Fibroblast of skin of left biceps (primary cell): ENCODE measurements at places on chromosomes 16 and 17.

DNA sequence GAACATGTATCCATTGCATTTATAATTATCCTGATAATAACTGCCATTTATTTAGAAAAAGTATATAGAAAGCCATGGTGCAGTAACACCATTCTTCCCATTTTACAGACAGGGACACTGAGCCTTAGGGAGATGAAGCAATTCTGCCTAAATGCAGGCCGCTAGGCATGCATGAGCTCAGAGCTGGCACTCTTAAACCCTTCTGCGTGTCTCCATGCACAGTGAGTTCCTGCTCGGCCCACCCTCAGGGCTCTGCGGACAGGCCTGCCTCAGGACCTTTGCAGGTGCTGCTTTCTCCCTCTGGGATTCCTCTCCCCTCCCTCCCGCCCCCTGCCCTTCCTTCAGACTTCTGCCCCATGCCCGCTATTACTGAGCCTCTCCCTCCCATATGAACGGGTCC lies 54.3 kb upstream of the WSB1 start:
- no peak for DNase-seq

- no peak for DNase-seq
Observed at GRCh38 chr17:32803544-32803943, 73.4 kb downstream of the MYO1D start.

DNA sequence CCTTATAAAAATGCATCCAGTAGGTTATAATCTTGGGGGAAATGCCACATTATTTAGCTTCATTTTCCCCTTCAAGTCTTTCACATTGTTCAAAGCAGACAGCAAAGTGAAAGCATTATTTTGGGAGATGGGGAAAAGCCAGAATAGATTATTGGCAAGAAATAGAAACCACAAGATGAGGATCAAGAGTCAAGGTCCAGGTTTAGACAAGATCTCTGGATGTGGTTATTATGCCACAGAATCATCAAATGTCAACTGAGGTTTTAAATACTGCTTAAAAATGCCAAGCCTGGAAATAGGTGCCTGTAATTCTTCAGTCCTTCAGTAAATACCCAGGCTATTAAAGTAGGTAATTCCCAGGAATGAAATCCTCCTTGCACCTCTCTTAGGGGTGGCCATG lies 65.1 kb upstream of the ALOX12 start:
- DNase-seq: no peak

GRCh38 chr17:39210093-39210434 lies 10.0 kb downstream of the RPL19 start:
- DNase-seq: no peak

DNA sequence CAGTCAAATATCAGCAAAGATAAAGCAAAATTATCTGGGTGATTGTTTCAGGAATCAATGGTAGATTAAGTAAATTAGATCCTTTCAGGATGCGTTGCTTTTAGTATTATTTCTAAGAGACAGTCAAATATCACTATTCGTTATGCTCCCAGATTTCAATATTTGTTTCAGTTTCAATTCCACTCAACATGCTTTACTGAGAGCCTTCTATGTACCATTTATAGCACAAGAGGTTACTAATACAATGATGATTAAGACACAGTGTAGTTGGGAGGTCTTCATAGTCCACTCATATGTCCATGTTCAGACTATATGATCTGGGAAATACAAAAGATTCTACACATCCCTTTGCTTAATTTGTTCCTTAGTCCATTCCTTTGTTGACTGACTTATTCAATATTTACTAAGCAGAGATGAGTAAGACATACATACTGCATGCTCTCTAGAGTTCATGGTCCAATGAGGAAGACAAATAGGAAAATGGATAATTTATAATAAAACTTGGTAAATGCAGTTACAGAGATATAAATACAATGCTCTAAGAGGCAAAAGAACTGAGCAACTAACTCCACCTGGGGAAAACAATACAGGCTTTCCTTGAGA lies 88.2 kb upstream of the NOG start:
- DNase-seq: no peak

- no peak for DNase-seq
Observed at GRCh38 chr17:34172390-34172918, 82.6 kb upstream of the CCL2 start.

- no peak for DNase-seq
Observed at GRCh38 chr17:49285716-49286115, 55.1 kb upstream of the PHOSPHO1 start.

DNA sequence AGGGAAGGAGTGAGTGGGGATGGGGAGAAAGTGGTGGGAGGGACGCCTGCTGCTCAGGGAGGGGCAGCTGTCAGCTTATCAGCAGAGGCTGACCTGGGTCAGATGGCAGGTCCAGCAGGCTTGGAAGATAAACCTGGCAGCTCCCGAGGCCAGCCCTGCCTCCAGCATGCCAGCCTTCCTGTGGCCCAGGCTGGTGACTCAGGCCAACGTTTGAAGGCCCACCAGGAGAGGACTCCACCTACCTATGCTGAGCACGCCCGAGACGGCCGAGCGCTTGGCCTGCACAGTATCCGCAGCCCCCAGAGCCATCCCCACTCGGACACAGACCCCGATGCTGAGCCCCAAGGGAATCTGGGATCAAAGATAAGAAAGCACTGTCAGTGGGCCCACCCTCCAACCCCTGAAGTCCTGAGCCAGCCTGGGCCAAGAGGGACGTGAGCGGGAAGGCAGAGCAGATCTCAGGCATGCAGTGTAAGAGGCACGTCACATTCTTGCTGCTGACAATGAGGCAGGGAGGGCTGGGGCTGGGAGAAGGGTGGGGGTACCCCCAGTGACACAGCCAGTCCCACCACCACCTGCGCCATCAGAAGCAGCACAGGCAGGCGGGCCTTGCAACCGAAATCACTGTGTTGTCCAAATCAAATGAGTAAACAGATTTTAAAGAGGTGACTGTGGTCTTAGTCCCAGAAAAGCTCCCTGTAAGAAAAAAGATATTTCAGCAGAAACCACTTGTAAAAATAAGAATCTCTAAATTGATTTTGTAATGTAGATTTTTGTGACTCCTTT lies 12.4 kb downstream of the SLC47A2 start:
- DNase-seq: no peak

- DNase-seq: no peak
Observed at GRCh38 chr16:14194721-14195120, 123.6 kb downstream of the MRTFB start.

DNA sequence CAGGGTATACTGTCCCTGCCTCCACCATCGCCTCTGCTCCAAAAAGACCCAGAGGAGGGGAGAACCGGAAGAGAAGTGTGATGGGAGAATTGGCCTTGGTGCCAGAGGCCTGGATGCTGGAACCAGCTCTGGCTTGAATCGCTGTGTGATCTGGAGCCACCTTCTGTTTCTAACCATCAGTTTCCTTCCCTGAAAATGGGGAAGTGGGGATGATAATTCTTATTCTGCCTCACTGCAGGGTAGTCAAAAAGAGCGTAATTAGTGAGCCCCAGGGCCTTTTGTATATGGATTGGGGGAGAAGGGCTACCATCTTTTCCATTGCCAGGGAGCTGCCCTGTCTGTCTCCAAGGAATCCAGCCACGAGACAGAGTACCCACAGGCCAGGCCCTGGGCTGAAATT lies 52.2 kb downstream of the CCT6B start:
- no peak for DNase-seq

GRCh38 chr17:72116661-72117521 lies 3.9 kb upstream of the SOX9 start:
- no peak for DNase-seq

DNA sequence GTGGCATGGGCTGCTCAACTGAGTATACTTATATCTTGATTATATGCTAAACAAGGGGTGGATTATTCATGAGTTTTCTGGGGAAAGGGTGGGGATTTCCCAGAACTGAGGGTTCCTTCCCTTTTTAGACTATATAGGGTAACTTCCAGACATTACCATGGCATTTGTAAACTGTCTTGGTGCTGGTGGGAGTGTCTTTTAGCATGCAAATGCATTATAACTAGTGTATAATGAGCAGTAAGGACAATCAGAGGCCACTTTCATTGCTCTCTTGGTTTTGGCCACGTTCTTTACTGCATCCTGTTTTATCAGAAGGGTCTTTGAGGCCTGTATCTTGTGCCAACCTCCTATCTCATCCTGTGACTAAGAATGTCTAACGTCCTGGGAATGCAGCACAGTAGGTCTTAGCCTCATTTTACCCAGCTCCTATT lies 12.0 kb downstream of the PRR11 start:
- no peak for DNase-seq
